ENCODE measurements at places on chromosomes 6 and 20. TPM values are rescaled to one million over a fixed set of nuclear protein-coding genes. Genes with fewer than 3 reads are reported as not detected.

GRCh38 chr6:22411376-22412105, 114.7 kb upstream of the PRL start:
- DNase-seq: no peak

GRCh38 chr6:30219244-30219643, 6.0 kb upstream of the TRIM26 start:
- DNase-seq: no peak

DNA sequence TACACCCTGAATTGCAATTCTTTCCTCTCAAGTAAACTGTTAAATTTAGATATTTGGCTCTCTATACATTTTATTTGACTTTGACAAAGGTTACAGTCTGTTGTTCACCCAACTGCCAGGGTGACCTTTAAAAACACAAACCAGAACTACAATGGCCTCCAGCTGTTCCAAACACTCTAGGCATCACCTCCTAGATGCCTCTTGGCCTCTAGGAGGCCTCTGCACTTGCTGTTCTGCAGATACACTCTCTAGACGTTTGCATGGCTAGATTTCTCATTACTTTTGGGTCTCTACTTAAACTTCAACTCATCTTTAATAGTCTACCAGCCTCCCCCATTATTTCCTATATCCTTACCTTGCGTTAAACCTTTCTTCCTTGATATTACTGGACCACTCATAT, 102.8 kb upstream of the BEND3 start:
- DNase-seq: no peak

DNA sequence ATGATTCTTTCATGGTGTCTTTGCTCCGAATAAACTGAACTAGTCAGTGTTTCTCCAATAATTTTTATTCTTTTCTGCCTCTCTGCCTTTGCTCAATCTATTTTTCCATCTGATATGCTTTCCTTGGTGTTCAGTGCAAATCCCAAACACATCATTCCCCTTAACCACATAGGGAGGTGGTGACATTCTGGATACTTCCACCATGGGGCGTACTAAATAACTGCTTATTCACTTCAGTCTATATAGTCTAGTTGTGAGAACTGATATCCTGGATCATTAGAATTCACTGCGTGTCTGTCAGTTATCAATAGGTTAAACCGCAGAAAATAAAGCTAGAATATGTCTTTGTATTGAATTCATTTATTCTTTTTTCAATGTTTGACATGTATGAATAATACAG, 83.1 kb downstream of the KCNQ5 start:
- no peak for DNase-seq

DNA sequence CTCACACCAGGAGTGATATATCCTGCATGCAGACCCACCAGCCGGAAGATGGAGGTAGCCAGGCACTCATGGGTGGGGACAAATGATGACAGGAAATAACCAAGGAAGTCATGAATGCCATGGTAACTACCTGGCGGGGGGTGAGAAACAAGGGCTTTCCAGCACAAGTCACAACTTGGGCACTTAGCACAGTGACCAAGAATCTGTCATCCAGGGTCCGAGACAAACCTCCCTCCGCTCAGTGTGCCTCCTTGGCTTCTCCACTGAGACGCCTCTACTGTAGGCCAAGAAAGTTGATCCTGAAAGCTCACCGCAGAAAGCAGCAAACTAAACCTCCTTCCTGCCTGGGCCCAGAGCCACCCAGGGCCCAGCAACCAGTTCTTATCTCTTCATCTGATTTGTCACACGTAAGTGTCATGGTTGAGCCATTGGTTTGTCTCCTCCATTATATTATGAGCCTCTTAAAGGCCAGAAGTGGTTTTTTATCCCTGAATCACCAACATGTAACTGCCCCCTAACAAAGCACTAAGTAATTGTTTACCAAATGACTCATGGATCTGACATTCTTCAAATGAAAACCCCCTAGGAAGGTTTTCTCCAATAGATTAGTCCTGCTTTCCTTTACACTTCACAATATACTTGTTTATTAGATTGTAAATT, 84.3 kb upstream of the TAB2 start:
- DNase-seq: no peak

DNA sequence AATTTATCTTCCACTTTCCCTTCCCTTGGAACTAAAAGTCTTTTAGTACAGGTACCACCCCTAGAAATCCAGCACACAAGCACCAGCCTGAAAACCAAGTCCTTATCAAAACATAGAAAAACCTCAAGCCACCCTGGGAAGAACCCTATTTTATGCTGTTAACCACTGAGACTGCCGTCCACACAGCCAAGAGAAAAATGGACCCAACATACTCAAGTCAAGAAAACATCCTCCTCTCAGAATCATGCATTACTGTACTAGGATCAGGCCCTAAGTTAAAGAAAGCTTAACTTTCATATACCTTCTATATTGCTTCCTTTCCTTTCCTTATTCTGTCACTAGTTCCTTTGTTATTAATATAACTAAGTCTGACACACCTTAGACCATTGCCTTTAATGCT, 16.9 kb upstream of the GOPC start:
- no peak for DNase-seq

DNA sequence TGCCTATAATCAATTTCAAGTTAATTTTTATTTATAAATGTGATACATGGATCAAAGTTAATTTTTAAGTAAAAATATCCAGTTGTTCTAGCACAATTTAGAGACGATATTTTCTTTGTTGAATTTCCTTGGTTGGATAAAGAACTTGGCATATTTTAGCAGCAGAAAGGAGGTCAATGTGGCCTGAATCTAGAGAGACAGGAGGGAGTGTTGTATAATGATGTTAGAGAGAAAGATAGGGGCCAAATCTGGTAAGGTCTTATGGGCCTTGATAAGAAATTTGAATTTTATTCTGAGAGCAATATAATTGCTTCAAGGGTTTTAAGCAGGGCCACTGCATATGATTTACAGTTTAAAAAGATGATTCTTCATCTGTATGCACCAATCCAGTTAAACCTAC, 79.4 kb upstream of the OGFRL1 start:
- no peak for DNase-seq

DNA sequence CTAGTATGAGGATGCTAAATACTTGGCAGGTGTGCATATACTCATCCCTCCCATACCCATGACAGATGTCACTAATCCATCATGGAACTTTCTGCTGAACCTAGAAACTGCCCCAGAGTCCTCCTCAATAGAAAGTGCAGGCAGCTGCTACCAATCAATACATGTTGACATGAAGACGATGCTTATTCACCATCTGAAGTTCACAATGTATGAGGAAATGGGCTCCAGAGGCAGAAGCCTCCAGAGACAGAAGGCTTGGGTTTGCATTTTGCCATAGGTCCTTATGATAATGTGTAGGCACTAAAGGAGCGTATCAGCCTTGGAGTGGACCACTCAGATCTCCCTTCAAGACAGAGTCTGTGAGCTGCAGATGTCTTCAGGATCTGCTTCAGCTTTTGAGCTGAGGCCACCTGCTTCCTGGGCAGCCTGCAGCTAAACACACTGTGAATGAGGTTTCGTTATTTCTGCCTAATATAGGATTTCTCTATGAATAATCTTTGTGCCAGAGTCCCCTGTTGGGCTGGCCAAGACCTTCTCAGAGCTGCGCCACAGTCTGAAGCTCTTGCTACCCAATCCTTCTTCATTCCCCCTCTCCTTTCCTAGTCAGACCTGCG, 7.5 kb upstream of the KIAA1755 start:
- no peak for DNase-seq

- DNase-seq: peak; percentile 74
These were observed 175.7 kb upstream of the PLN start for GRCh38 chr6:118372413-118372812.

- peak; percentile 67 for DNase-seq
These were observed 931 bp upstream of the UCKL1 start for GRCh38 chr20:63957004-63957689.

- no peak for DNase-seq
These were observed 284.9 kb downstream of the PRKN start for GRCh38 chr6:162442687-162443086.

- DNase-seq: no peak
These were observed 42.3 kb downstream of the SLC22A1 start for GRCh38 chr6:160163912-160164311.

DNA sequence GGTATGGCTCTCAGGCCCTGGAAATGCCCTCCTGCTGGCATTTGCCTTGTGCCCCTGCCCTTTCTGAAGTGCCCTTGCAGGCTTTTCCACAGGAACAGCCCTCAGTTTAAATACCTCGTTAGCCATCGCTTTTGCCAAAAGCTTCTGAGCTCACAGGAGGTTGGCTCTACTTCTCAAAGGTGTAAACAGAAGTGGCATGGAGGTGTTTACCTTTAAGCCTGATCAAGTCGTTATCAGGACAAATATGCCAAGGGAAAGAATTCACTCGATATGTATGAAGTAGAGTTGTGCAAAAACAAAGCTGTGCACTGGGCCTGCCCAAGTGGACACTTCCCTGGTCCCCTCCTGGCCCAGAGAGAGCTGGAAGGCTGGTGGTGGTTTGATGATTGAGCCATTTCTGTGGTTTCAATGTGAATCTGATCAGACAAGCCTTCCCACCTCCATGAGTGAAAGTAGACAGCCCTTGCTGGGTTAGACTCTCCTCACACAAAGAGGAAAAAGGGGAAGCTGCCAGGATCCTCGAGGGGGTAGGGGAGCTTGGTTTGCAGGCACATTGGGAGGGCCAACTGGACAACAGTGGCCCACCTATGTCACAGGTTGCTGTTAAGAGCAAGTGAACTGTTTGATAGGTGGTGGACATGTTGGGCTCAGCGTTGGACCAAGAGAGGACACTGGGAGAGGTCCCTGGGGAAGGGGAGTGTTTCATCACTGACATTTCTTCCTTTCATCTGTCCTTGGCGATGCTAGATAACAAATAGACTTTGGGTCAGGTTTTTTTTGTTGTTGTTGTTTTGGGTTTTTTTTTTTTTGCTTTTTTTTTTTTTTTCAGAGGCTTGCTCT, 98.7 kb downstream of the ZDHHC14 start:
- DNase-seq: no peak

- DNase-seq: no peak
These were observed 108.4 kb downstream of the SLX4IP start for GRCh38 chr20:10543480-10543879.

DNA sequence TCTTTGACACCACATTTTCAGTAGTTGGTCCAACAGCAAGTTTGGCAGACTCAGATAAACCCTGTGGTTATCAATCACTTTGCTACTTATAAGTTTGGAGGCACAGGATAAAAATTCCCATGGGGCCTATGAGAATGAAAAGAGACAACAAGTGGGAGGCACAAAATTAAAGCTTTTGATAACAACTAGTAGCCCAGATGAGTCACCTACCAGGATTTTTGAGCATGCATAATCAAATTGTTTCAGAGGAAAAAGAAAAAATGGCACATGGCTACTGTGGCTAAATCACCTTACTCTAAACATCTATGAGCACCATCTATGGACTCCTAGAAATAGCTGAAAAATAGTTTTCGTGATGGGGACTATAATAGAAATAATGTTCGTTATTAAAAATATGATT, 40.8 kb upstream of the BMP5 start:
- DNase-seq: no peak

DNA sequence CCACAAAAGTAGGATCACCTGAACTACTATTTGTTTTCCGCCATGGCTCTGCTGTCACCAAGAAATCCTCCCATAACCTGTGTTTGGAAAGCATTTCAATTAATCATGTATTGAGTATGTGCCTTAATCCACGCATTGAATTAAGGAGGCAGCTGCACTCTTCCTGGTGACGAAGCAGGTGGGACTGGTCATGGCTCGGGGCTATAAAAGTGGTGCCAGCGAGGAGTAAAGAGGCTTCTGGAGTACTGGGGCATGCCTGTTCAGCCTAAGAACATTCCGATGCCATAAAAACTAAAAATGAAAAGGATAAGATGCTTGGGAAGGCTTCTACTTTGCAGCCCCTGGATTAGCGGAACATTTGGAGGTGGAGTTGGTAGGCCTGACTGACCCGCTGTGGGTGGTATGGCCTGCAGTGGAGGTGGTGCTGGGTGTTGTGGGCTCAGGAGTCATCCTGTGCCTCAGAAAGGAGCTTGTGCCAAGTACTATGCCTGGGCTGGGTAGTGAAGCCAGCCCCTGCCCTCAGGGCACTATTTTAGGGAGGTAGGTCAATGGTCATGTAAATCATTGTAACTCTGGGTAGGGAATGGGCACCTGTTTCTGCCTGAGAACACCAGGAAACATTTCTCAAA, 110.5 kb downstream of the B3GAT2 start:
- no peak for DNase-seq

DNA sequence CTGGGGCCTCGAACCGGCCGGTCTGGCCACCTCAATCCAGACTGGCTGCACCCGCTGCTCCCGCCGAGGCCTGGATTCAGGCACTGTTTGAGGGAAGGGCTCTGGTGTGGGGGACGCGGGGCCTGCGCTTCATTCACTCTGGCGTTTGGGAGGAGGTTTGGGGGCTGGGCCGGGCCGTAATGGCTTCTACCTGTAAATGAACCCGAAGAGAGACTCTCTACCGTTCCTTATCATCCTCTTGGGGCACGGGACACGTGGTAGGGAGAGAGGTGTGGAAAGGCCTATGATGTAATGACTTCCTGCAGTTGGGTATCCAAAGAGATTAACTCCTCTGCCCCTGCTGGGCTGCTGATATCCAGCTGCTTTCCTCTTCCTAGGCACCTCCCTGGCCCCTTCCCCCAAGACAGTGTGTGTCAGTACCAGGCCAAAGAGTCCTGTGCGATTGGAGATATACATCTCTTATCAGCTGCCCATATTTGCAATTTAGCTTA, 1.8 kb downstream of the FOXO3 start:
- peak; percentile 75 for DNase-seq

The MTFR2 gene
- total RNA-seq: 1.0 TPM

The HTR1E gene
- total RNA-seq: not detected

The MYB gene
- total RNA-seq: not detected

The TFAP2A gene
- total RNA-seq: 1.4 TPM

The RING1 gene
- 31.4 TPM for total RNA-seq
